ENCODE measurements at places on chromosomes 6 and 20.

DNA sequence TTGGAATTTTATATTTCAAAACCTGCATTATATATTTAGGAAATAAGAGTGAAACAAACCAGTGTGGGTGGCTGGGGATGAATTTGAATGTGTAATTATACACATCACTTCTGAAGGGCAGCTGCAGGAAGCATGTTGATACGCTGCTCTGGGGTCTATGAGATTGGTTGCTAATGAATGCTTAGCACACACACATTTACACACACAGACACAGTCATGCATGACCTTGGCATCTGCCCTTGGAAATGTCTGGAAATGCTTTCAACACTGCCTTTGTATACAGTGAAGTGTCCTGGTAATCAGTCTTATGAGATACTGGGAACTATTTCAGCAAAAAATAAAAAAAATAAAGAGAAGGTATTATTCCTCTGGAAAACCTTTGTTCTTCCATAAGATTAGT lies 83.4 kb downstream of the ELOVL4 start:
- DNase-seq = no peak

GRCh38 chr20:57498425-57499400 lies 26.2 kb downstream of the CTCFL start:
- DNase-seq = peak; percentile 24

GRCh38 chr6:71388068-71388744 lies 99.6 kb downstream of the OGFRL1 start:
- no peak for DNase-seq

DNA sequence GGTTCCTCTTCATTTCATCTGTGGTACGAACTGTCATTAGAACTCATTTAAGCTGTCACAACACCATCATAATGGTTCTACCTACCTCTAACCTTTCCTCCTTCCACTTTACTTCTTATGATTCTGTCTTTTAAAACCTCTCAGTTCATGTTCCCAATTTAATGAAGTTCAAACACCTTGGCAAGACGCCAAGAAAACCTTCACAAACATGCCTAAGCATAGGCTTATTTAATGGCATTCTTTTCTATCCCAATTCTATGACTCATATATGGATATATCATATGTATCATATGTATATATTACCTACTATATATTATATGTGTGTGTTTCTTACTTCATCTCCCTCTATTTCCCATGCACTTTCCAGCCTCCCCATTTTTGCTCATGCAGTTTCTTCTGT lies 283.4 kb upstream of the TBX18 start:
- no peak for DNase-seq

GRCh38 chr6:27776504-27776903 lies 135.7 kb downstream of the OR2B2 start:
- DNase-seq = no peak

GRCh38 chr6:146434732-146435390 lies 108.8 kb upstream of the RAB32 start:
- no peak for DNase-seq

Measured in AG08395 (cell line).